Stimulated activated CD4-positive, alpha-beta T cell treated with anti-CD3 and anti-CD28 coated beads, Interleukin-1b, Interleukin-23, amount 100 ng/mL, for 1 hour (primary cell): ENCODE measurements at places on chromosomes 11 and 22.

DNA sequence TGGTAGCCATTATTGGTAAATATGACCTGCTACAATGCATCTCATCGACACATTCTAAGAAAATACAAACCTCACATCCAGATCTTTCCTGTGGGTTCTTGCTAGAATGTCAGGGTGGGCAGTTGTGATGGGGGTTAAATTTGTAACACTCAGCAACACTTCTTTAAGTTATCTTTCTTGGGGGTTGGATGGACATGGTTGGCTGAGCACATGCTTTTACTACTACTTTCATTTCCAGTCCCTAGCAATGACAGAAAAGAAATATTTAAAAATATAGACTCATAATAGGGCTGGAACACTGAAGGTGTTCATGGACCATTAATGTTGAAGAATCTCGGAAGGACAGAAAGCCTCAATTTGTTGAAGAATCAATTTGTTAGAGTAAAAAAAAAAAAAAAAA lies 57.6 kb downstream of the APOL3 start:
- no peak for DNase-seq

GRCh38 chr22:48146426-48146825 lies 1384.0 kb downstream of the TBC1D22A start:
- DNase-seq, result no peak

GRCh38 chr11:34830035-34830434 lies 86.1 kb downstream of the APIP start:
- DNase-seq, result no peak

DNA sequence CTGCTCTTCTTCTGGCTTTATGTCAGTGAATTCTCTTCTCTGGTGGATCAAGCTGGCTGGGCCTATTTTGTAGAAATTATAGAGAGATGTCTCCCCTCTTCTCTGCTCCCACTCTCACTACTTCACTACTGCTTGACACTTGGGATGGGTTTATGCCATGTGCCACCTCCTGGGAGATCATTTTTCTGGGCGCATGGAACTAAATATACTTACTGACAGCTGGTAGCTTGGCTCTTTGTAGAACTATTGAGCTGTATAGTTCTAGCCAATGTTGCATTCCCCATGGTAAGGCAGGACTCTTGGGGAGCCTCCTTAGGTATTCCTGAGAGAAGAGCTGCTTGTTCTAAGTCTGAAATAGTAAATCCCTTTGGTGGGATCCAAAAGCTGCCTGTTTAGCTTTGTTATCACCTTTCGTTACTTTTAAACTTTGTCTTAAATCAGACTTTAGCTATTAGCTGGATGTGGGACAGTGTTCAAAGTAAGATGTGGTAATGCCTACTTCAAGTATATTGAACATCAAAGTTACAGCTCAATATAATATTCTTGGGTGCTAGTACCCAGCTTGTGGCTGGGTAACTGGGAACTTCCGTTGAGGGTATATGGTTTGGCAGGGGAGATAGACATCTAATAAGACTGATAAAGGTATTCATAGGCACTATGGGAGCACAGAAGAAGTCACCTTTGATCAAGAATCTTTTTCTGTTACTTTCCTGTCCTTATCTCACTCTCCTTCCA lies 87.5 kb upstream of the RRM1 start:
- no peak for DNase-seq

DNA sequence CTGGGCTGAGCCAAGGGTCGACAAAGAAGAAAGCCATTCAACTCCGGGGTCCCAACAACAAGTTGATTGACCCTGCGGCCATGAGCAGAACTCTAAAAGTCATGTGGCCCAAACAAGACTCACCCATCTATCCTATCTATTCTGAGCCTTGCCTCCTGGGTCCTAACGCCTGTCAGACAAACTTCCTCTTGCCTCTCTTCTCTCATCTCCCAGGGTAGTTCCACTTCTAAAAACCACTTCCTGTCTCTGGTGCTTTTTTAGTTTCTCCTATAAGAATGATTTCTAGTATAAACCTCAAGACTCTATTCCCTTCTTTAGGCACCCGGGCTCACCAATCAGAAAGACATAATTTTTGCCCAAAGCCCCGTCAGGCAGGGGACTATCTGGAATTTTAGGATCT lies 530.2 kb downstream of the DLG2 start:
- DNase-seq, result no peak

GRCh38 chr22:34866495-34867131 lies 199.3 kb upstream of the ISX start:
- no peak for DNase-seq

GRCh38 chr11:112811783-112812182 lies 149.4 kb upstream of the NCAM1 start:
- no peak for DNase-seq

DNA sequence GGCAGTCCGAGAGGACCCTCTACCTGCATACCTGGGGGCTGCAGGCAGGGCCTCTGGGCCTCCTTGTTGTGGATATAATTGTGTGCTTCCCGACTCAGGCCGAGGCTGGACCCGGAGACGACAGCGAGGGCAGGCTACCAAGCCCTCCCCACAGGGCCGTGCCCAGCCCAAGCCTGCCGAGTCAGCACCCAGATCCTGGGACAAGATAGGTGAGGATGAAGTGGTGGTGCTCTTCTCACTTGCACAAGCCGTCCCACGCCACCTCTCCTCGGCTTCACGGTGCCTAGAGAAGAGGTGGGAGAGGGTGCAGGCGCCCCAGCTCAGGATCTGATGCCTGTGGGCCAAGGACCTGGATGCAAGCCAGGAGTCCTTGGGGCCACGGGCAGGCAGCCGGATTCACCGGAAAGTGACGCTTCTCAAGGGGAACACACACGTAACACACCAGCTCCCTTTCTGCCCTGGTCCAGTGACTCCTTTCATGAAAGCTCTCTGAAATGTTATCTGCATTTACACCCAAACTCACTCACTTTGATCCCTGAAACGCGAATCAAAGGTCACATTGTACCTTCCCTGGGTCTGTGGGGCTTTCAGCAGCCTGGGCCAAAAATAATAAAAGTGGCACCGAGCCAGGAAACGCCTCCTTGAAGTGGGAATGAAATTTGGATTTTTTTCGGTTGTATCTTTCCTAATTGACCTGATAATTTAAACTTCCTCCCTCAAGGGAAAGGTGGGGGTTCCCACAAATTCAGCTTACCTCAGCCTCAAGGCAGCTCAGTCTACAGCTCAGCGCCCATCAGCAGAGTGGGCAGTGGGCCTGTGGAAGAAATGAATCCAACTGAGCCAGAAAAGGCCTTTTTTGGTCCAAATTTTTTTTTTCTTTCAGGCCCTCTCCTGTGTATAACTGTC lies 1.1 kb upstream of the GNB1L start:
- DNase-seq, result no peak

DNA sequence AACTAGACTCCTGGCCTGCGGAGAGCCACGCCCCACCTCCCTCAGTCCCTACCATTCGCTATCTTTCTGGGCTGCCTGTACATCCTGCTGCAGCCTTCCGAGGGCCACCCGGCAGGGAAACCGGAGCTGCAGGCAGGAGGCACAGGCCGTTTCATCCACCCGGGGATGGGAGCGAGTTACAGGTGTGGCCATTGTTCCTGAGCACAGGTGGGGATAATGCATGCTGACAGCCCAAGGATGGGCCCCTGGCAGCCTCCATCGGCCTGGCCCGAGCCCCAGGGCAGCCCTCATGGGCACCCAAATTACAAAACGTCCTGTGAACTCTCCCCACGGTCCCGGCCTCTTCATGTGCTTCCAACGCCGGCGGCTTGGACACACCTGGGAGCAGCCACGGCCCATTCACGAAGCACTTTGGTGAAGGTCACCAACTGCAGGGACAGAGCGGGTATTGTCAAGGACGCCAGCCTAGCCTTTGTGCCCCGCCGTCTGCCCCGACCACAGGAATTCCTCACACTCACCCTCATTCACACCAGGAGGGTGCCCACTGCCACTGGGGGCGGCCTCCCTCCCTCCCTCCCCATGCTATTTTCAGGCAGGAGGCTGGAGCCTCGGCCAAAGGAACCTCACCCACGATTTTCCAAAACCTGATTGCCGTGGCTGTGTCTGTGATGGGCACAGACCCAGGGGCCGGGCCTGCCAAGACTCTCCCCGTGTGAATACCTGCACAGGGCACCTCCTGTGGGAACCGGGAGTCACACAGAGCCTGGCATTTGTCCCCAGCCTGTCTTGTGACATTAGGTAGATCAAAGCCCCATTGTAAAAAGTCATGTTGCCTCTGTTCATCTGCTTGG lies 42.1 kb upstream of the MYEOV start:
- no peak for DNase-seq

GRCh38 chr11:26960281-26960680 lies 33.6 kb upstream of the FIBIN start:
- DNase-seq, result no peak

- no peak for DNase-seq
These were observed 130.9 kb downstream of the PARVA start for GRCh38 chr11:12508151-12508751.

- DNase-seq, result no peak
These were observed 81.6 kb downstream of the TEAD1 start for GRCh38 chr11:12755510-12756453.

GRCh38 chr22:27124351-27124966 lies 467.1 kb downstream of the MIAT start:
- no peak for DNase-seq

GRCh38 chr22:43077121-43077877 lies 11.9 kb downstream of the TTLL1 start:
- no peak for DNase-seq

DNA sequence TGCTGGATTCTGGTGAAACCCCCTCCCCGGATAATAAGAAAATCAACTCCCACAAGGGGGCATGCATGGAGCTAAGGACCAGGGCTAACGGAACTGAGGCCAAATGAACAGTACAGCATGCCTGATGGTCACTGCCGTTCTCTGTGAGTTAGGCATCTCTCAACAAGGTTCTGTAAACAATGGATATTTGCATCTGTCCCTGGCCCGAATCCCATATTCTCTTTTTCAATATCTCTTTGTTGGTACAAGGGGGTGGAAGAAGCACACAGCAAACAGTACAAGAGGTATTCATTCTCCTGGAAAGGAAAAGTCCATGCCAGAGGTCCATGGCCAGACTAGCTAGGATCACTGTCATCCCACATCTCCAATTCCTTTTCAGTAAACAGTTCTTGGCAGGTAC lies 32.2 kb upstream of the APOA1 start:
- no peak for DNase-seq

GRCh38 chr11:36013950-36014897 lies 70.4 kb downstream of the LDLRAD3 start:
- DNase-seq, result no peak

- DNase-seq, result no peak
These were observed 93.2 kb downstream of the FAR1 start for GRCh38 chr11:13761716-13762115.

GRCh38 chr11:4551346-4551979 lies 6.5 kb downstream of the OR52M1 start:
- no peak for DNase-seq

GRCh38 chr22:30878516-30879414 lies 89.8 kb downstream of the MORC2 start:
- no peak for DNase-seq

GRCh38 chr11:102920118-102920684 lies 35.3 kb downstream of the MMP13 start:
- DNase-seq, result no peak

DNA sequence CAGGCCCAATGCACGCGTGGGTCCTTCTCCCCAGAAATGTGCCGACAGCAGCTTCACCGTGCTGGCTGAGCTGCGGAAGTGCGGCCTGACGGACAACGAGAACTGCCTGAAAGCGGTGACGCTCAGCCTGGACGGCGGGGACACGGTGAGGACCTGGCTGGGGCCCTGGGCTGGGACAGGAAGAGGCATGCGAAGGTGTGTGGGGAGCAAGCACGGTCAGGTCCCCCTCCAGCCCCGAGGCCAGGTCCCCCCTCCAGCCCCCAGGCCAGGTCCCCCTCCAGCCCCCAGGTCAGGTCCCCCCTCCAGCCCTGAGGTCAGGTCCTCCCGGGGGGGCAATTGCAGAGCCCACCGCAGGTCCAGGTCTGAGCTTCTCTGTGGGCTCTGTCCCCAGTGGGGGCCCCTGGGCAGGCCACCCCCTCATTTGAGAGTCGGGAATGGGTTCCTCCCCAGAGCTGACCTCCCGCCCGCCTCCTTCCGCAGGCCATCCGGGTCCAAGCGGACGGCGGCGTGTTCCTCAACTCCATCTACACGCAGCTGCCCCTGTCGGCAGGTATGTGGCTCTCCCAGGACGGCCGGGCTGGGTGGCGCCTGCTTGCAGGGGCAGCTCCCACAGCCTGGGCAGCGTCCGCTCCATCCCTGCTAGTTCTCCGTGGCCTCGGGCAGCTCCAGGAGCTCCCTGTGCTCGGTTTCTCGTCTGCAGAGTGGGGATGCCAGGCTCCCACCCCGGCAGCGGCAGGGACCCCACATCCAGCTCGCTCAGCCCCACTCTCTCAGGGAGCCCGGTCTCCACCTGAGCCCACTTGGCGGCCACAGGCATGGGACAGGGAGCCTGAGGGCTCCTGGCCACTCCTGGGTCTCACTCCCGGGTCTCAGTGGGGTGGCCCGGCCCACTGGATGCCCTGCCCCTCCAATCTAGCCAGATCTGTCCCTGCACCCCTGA lies 7.9 kb downstream of the MUC5B start:
- no peak for DNase-seq

GRCh38 chr11:834371-835316 lies 1.9 kb downstream of the CD151 start:
- DNase-seq, result no peak

DNA sequence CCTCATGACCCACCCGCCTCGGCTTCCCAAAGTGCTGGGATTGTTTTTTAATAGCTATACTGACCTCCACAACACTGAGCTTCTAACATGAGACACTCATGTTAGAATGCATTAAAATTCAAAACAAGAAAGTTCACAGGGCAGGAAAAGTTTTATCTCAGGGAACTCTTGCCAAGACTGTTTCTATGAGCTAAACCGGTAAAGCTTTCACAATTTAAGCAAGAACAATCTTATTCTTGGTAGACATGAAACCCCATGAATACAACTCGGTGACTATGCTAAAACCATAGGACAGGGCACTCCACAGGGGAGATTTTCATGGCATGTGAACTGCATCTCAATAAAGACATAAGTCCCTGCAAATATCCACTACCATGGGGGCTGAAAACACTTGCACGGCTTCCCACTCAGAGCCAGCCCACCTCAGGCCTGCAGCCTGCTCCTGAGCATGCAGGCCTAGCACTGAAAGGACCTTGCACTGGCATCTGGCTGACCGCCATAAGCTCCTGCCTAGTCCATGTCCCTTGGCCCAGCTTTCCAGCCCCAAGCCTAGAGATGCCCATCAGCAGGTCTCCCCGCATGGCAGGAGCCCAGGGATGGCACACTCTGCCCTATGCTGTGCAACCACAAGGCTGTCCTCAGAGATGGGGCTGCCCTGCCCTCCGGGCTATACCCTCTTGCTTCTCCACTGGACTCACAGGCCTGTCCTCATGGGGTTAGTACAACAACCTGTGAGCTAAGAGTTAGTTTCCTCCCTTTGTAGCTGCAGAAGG lies 58.4 kb downstream of the DGCR2 start:
- no peak for DNase-seq

- DNase-seq, result no peak
These were observed 23.5 kb downstream of the RNF214 start for GRCh38 chr11:117255966-117256365.

GRCh38 chr22:50140615-50141014 lies 29.9 kb upstream of the PANX2 start:
- DNase-seq, result no peak

DNA sequence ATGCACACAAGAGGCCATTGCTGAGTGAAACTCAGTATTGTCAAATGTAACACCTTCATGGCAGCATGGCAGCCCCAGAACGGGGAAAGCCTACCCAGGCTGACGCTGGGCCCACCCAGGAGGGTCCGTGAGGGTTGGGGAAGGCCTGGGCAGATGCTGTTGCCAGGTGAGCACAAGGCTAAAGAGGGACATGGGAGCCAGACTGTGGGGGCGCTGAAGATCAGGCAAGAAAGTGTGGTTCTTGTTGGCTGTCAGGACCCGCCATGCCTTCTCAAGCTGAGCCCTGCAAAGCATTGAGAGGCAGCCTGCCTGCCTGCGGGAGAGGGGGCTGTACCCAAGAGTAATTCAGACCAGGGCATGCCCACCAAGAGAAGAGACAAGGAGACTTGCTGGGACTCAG lies 85.0 kb upstream of the PITPNB start:
- DNase-seq, result no peak
